ENCODE measurements at places on chromosomes 7 and 10. TPM values are rescaled to one million over a fixed set of nuclear protein-coding genes. Genes with fewer than 3 reads are reported as not detected.

C7orf57 gene
- total RNA-seq, result not detected

CPA1 gene
- not detected for total RNA-seq

GRCh38 chr7:105127179-105127578 lies 113.2 kb downstream of the KMT2E start:
- no peak for DNase-seq
- no peaks in the 10 kb centered on the region for H3K36me3 ChIP-seq
- no peak overlapping the region for H3K27ac ChIP-seq
- no peaks in the 10 kb centered on the region for H3K27me3 ChIP-seq
- H3K4me3 ChIP-seq, result no peak overlapping the region

SEMA3C gene
- 25.8 TPM for total RNA-seq

SMKR1 gene
- total RNA-seq, result not detected

DNA sequence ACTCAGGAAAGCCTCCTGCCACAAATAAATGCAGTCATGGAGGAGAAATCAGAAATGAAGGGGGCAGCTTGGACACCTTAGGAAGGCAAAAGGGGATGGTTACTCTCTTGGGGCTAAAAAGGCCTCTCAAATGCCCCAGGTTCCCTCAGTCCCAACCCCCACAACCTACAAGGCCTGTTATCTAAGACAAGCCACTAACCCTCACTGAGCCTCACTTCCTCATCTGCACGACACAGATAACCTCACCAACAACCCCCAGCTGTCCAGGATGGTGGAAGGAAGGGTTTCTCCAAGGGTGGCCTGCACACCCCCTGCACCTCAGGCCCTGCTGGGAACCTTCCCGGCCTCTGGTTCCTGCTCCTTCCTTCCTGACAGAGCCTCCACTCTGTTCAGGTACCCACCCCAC lies 29.2 kb downstream of the SORBS1 start:
- no peak for DNase-seq
- no peaks in the 10 kb centered on the region for H3K27me3 ChIP-seq
- no peak overlapping the region for H3K4me3 ChIP-seq
- peaks cover 74% of the 10 kb centered on the region for H3K4me1 ChIP-seq
- no peak overlapping the region for H3K27ac ChIP-seq

- no peak for DNase-seq
- no peaks in the 10 kb centered on the region for H3K27me3 ChIP-seq
- H3K36me3 ChIP-seq, result no peaks in the 10 kb centered on the region
- no peaks in the 10 kb centered on the region for H3K4me1 ChIP-seq
- H3K27ac ChIP-seq, result no peak overlapping the region
- no peak overlapping the region for H3K4me3 ChIP-seq
Measured at GRCh38 chr7:77954773-77955555, 156.4 kb downstream of the PHTF2 start.

ALKBH4 gene
- 13.8 TPM for total RNA-seq

GRCh38 chr7:148849393-148850098 lies 34.5 kb downstream of the EZH2 start:
- peaks cover 16% of the 10 kb centered on the region for H3K4me1 ChIP-seq
- no peaks in the 10 kb centered on the region for H3K27me3 ChIP-seq
- H3K36me3 ChIP-seq, result no peaks in the 10 kb centered on the region
- H3K27ac ChIP-seq, result peak overlapping the region; percentile 16

BAMBI gene
- total RNA-seq, result 165 TPM

- H3K4me3 ChIP-seq, result no peak overlapping the region
- no peaks in the 10 kb centered on the region for H3K27me3 ChIP-seq
- no peaks in the 10 kb centered on the region for H3K4me1 ChIP-seq
- no peaks in the 10 kb centered on the region for H3K36me3 ChIP-seq
Measured at GRCh38 chr7:98629001-98629431, 11.9 kb downstream of the NPTX2 start.

DNA sequence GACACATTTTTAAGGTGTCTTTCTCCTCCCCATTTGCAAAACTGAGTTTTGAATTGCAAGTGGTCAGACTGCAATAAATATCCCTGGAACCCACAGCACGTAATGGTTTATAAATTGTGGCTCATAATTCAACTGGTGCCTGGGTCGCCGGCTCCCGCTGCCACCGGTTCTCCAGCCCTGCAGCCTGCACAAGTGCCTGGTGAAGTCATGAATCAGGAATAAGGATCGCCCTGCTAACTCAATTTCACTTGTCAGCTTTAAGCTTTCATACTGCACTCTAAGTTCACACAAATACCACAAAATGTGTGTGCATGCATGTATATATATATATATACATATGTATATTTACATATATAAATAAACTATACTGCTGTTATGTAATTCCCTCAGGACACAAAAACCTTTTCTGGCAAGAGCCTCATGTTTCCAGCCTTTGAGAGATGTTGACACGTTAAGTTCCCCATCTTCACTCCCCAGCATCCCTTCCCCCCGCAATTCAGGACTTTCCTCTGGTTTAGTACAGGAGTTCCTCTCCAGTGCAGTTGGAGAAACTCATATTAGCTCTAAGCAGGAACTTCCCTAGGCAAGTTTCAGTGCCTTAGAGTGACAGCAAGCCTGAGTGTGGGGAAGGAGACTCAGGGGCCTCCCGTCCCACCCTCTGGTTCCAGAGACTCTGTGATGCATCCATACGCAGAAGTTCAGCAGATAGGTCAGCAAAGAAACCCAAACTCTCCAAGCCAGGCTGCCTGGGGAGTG lies 129.2 kb upstream of the UNC5B start:
- no peak overlapping the region for H3K4me3 ChIP-seq
- no peaks in the 10 kb centered on the region for H3K27me3 ChIP-seq
- no peaks in the 10 kb centered on the region for H3K36me3 ChIP-seq
- H3K4me1 ChIP-seq, result no peaks in the 10 kb centered on the region

GRCh38 chr7:113491305-113491704 lies 373.0 kb upstream of the SMIM30 start:
- H3K27ac ChIP-seq, result no peak overlapping the region
- H3K27me3 ChIP-seq, result no peaks in the 10 kb centered on the region
- DNase-seq, result no peak
- H3K36me3 ChIP-seq, result no peaks in the 10 kb centered on the region

ZDHHC16 gene
- total RNA-seq, result 48.3 TPM

SPAM1 gene
- total RNA-seq, result not detected

DNA sequence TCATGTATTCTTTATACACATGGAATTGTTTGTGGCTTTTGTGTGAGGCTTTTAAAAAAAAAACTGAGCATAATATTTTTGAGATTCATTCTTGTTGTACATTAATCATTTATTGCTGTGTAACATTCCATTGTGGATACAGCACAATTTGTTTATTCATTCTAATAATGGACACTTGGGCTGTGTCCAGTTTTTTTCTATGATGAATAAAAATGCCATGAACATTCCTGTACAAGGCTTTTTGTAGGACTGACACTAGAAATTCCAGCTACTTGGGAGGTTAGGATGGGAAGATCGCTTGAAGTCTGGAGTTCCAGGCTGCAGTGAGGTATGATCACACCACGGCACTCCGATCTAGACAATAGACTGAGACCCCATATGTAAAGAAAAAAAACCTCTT lies 254.3 kb upstream of the CACNA2D1 start:
- no peak for DNase-seq
- peaks cover 19% of the 10 kb centered on the region for H3K4me1 ChIP-seq
- no peaks in the 10 kb centered on the region for H3K27me3 ChIP-seq
- H3K27ac ChIP-seq, result no peak overlapping the region
- H3K36me3 ChIP-seq, result no peaks in the 10 kb centered on the region
- H3K4me3 ChIP-seq, result no peak overlapping the region

GRCh38 chr7:40356312-40356711 lies 221.5 kb downstream of the SUGCT start:
- no peaks in the 10 kb centered on the region for H3K36me3 ChIP-seq
- no peak overlapping the region for H3K27ac ChIP-seq
- H3K27me3 ChIP-seq, result no peaks in the 10 kb centered on the region
- H3K4me3 ChIP-seq, result no peak overlapping the region

GRCh38 chr7:94056796-94057207 lies 52.6 kb upstream of the BET1 start:
- H3K36me3 ChIP-seq, result no peaks in the 10 kb centered on the region
- H3K4me3 ChIP-seq, result no peak overlapping the region
- no peaks in the 10 kb centered on the region for H3K4me1 ChIP-seq
- no peak for DNase-seq
- H3K27me3 ChIP-seq, result peaks cover 2% of the 10 kb centered on the region

GRCh38 chr10:43076876-43077420 lies at the start of gene RET:
Gene RET, plus strand, starts transcription at chr10:43077069. Its CDS starts 190 bp downstream, at chr10:43077259.
- peaks cover 4% of the 10 kb centered on the region for H3K4me1 ChIP-seq
- DNase-seq, result no peak
- H3K36me3 ChIP-seq, result no peaks in the 10 kb centered on the region
- H3K27ac ChIP-seq, result no peak within 1 kb of the TSS
- H3K27me3 ChIP-seq, result peaks cover 10% of the 10 kb centered on the region

GLI3 gene
- 1.1 TPM for total RNA-seq

- H3K36me3 ChIP-seq, result no peaks in the 10 kb centered on the region
- no peak overlapping the region for H3K4me3 ChIP-seq
- no peaks in the 10 kb centered on the region for H3K27me3 ChIP-seq
- no peak overlapping the region for H3K27ac ChIP-seq
Measured at GRCh38 chr7:129292861-129293260, 68.0 kb downstream of the AHCYL2 start.

DNA sequence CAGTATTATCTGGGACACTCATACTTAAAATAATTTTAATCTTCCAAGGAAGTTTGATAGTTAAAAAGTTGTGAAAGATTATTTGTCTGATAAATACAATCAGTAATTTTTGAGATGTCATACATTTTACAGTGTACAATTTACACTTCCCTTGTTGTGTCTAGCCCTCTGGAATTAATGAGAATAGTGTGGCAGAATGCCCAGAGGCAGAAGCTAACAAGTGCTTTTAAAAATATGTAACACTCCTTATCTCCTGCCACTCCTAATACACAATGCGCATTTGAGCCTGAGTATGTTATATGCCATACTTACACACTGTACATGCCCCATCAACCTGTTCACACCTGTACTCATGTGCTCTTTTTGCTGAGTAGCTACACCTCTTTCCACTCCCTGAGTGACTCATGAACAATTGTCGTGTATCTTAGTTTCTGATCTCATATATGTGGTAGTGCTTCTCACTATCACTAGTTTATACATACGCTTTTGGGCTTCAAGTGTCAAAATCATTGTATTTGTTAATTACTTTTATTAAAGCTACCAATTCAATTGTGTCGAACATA lies 106.9 kb upstream of the GNAI1 start:
- no peak overlapping the region for H3K4me3 ChIP-seq
- H3K36me3 ChIP-seq, result no peaks in the 10 kb centered on the region
- H3K27me3 ChIP-seq, result no peaks in the 10 kb centered on the region
- no peaks in the 10 kb centered on the region for H3K4me1 ChIP-seq
- DNase-seq, result no peak

GRCh38 chr7:51273360-51273759 lies 43.2 kb downstream of the COBL start:
- H3K27ac ChIP-seq, result no peak overlapping the region
- peaks cover 23% of the 10 kb centered on the region for H3K4me1 ChIP-seq
- no peak for DNase-seq
- H3K36me3 ChIP-seq, result no peaks in the 10 kb centered on the region
- H3K4me3 ChIP-seq, result no peak overlapping the region
- H3K27me3 ChIP-seq, result no peaks in the 10 kb centered on the region

GRCh38 chr7:71843676-71844075 lies 568.5 kb downstream of the CALN1 start:
- no peaks in the 10 kb centered on the region for H3K27me3 ChIP-seq
- no peak overlapping the region for H3K4me3 ChIP-seq
- no peaks in the 10 kb centered on the region for H3K36me3 ChIP-seq
- no peaks in the 10 kb centered on the region for H3K4me1 ChIP-seq
- no peak for DNase-seq
